Activated CD8-positive, alpha-beta memory T cell treated with anti-CD3 and anti-CD28 coated beads, Interleukin-2, amount 50 U/mL, for 4 hours (primary cell): ENCODE measurements at places on chromosomes 16 and 17.

GRCh38 chr17:80264205-80265075 is 3.8 kb downstream of the RNF213 start:
- peak; percentile 67 for DNase-seq

DNA sequence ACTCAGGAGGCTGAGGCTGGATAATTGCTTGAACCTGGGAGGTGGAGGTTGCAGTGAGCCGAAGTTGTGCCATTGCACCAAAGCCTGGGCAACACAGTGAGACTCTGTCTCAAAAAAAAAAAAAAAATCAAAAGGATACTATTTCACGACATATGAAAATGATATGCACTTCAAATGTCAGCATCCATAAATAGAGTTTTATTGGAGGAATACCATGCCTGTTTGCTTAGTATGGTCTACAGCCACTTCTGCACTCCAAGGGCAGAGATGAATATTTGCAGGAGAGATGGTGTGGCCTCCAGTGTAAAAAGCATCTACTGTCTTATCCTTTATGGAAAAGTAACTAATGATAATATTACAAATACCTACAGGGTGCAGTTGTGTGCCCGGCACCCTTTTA is 27.2 kb downstream of the ABCC6 start:
- no peak for DNase-seq

- DNase-seq: no peak
Observed at GRCh38 chr16:57470711-57471110, 8.2 kb downstream of the POLR2C start.

GRCh38 chr17:68559316-68559715 is 41.9 kb downstream of the FAM20A start:
- DNase-seq: no peak

- DNase-seq: no peak
Observed at GRCh38 chr16:56241596-56241995, 50.3 kb downstream of the GNAO1 start.

DNA sequence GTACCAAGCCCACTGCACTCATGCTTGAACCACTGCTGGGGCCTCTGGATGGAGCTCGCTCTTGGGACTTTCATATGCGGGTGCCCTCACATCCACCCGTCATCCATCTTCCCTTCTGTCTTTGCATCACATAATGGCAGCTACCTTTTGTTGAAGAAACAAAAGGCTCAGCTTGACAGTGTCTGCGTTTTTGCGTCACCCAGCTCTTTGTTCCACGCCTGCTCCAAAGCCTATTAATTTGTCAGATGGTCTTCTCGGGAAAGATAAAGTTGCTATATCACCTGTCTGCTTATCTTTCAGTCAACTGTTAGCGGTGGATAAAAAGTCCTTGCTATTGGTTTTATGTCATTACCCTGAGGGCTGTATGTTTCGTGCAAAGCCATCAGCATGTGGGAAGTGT is 18.1 kb upstream of the BCO1 start:
- DNase-seq: no peak

DNA sequence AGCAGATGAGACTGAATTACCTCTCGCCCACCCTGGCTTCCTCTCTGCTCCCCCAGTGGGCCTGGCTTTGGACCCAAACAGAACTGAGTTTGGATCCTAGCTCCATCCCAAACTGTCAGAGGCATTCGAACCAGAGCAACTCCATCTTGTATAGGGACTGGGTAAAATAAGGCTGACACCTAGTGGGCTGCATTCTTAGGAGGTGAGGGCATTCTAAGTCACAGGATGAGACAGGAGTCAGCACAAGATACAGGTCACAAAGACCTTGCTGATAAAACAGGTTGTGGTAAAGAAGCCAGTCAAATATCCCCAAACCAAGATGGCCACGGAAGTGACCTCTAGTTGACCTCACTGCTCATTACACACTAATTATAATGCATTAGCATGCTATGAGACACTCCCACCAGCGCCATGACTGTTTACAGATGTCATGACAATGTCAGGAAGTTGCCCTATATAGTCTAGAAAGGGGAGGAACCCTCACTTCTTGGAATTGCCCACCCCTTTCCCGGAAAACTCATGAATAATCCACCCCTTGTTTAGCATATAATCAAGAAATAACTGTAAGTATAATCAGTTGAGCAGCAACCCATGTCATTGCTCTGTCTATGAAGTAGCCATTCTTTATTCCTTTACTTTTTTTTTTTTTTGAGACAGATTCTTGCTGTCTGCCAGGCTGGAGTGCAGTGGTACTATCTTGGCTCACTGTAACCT is 44.4 kb downstream of the LYRM1 start:
- no peak for DNase-seq

- DNase-seq: no peak
Observed at GRCh38 chr17:74953134-74953687, 17.5 kb downstream of the OTOP3 start.

DNA sequence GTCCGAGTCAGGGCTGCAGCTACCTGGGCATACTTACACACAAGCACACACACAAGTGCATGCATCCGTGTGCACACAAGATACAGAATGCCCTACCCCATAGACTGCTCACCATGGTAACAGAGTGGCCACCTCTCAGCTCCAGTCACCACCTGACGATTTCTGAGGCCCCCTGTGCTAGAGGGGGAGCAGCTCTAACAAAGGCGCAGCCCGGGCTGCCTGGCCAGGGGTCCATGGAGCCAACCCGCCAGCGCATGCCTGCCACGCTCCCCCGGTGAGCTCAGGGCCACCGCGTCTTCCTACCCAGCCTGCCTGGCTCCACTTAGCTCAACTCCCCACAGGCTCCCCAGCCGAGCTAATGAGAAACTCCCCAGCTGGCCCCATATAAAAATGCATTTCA is 75.5 kb downstream of the ZNF423 start:
- DNase-seq: no peak

GRCh38 chr16:57534337-57534880 is 2.0 kb downstream of the CCDC102A start:
- DNase-seq: no peak

DNA sequence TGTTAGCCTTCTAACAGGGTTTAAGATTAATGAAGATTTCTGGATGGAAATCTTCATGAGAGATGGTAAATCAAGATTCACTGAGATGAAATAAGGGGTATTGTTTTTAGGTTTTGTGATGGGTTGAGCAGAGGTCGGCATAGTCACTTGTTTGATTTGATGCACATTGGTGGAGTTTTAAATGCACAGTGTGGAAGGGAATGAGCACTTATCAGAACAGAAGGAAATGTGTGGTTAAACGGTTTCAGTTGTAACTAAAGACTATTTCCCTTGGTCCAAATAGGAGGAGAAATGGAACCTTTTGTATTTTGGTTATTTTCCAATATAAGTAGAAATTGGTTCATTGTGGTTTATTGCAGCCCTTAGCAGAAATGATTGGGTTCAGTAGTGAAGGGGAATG is 34.1 kb downstream of the CBFB start:
- no peak for DNase-seq

DNA sequence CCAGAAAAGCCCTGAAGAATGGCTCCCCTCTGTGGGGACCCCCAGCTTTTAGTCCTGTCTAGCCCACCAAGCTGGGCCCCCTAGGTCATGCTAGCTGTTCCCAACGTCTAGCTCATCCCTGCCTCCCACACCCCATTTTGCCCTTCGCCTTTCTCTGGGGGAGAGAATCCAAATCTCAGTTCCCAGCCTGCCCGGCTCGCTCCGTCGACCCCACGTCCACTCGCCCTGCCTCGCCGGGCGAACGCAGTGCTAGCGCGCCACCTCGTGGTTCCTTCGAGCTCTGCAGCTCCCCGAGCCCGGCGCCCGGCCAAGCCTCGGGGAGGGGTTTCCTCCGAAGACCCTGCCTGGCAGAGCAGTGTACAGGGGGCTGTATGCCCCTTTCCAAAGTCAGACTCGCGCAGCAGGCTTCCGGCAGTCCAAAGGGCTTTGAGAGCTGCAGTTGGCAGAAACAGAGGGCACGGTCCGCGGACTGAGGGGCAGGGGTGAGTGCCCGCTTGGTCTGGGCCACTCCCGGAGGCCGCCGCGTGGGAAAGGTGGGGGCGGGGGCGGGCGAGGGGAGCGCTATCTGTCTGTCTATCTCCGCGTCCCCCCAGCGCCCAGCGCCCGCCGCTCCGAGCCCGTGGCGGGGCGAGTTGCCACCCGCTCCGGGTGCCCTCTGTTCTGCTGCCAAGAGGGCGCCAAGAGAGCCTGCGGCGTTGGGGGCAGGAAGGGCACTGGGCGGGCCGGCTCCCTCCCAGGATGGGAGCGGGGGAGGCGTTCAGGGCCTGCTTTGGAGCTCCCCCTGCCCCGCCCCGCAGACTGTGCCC is 1.7 kb upstream of the DLX3 start:
- DNase-seq: peak; percentile 72

- no peak for DNase-seq
Observed at GRCh38 chr17:77608431-77608830, 350.1 kb upstream of the TNRC6C start.

DNA sequence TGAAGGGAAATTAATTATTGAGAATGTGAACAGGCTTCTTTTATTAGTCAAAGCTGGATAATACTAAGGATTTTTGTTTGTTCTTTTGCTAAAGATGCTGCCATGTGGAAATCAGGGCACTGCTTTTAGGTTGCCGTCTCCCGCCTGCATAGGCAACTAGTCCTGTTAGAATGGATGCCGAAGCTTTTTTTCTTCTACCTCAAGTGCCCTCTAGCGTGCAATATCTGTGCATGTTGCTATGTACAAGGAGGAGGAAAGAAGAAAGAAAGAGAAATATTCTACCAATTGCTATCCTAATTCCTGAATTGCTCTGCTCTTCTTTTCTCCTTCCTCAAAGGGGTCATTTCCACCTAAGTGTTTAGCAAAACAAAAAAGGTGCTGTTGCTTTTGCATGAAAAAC is 5.2 kb upstream of the CDH8 start:
- DNase-seq: no peak

GRCh38 chr17:16986391-16986790 is 14.5 kb upstream of the TNFRSF13B start:
- DNase-seq: no peak

DNA sequence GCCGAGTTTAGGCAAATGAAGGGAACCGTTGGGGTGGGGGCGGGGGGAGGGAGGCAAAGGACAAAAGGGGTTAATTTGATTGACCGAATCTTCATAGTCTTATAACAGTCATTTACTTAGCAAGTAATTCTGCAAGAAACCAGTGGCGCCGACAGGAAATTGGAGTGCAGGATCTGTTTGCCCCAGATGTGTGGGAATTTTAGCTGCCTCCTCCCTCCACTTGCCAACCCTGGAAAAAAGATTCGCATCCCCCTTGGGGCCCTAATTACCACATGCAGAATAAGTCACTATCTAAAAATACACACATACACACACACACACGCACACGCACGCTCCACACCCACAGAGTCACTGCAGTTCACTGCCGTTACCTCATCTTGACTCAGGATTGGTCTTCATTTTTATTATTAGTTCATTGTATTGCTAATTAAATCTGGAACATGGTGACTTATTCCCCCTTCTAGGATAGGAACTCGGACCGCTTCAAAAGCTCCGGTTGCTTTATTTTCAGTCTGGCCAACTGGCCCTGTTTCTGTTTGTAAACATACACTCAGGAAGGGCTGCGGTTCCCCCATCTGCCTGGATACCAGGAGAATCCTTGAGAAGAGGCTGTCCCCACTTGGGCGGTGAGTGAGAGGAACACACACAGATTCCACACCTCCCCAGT is 241.6 kb upstream of the SALL1 start:
- DNase-seq: no peak

DNA sequence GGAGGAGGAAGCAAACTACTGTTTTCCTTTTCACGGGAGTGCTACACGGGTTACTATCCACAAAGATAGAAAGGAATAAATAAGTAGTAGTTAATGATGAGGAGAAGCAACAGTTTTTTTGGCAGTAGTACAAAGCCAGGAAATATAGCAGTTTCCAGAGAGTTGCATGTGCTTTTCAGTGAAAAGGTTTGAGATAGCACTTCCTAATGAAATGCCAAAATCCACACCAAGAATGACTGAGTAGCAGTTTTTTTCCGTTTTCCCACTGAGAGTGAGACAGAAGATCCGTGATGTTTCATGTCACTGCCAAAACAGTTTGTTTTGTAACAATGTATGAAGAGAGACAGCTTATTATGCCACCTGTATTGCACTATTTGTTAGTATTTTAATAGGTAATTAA is 129.1 kb downstream of the STX8 start:
- no peak for DNase-seq

- peak; percentile 78 for DNase-seq
Observed at GRCh38 chr16:81632392-81633146, 146.5 kb upstream of the PLCG2 start.

DNA sequence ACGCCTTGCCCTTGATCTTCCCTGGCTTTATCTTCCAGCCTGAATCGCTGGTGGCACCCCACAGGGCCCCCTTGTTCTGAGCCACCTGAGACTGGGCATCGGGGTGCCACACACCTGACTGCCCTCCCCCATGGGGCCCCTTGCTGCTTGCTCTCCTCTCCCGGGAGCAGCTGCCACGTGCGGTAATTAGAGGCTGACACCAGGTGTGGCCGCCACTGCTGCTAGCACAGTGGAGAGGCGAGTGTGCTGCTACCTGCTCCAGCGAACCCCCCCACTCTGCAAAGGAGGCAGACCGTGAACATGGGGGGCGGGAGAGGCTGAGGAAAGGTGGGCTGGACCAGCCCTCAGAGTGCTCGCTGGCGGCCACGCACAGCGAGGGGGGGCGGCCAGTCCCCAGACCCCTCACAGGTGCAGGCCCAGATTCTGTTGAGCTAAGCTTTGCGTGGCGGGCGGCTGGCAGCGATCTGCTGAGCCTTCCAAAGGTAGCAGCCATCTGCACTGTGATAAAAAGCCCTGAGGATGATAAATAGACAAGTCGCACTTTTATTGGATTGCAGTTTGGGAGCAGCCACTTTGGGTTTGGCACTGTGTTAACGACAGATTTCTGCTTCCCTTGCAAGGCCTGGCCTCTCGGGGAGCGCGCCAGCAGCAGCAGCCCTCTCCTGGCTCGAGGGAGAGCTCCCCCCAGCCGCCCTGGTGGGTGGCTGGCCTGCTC is 167.9 kb upstream of the GSE1 start:
- DNase-seq: no peak

- no peak for DNase-seq
Observed at GRCh38 chr16:71738855-71739254, 14.4 kb upstream of the PHLPP2 start.

GRCh38 chr17:39051001-39051585 is 83.9 kb upstream of the FBXO47 start:
- DNase-seq: no peak

DNA sequence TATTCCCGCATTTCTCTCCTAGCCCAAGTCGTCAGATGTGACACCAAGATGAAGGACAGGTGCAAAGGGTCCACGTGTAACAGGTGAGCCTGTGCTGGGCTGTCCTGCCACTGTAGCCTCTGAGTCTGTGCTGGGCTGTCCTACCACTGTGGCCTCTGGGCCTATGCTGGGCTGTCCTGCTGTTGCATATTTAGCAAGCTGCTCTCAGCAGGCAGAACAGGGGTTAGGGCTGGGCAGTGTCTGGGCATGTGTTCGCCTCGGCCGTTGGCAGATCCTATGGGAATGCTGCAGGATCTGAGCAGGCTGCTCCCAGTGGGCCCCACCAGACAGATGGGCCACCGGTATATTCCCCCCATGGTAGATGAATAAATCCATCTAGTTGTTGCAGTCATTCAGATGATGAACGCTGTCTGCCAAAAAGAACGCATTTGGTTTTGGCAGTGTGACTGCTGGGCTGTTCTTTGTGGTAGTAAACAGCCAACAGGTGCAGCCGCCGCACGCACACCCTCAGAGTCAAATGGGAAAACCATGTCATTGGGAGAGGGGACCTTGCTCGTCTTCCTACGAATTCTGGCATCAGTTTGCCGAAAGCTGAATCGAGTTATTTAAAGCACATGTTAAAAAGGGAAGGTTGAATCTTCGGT is 49.2 kb downstream of the CRISPLD2 start:
- DNase-seq: no peak

- no peak for DNase-seq
Observed at GRCh38 chr16:30087181-30087898, 4.4 kb downstream of the TBX6 start.

- DNase-seq: no peak
Observed at GRCh38 chr16:12324152-12324551, 347.6 kb downstream of the SNX29 start.
